ENCODE measurements at places on chromosomes 7 and 10.

GRCh38 chr7:108086546-108086945 lies 43.6 kb downstream of the LAMB4 start:
- no peak for DNase-seq

DNA sequence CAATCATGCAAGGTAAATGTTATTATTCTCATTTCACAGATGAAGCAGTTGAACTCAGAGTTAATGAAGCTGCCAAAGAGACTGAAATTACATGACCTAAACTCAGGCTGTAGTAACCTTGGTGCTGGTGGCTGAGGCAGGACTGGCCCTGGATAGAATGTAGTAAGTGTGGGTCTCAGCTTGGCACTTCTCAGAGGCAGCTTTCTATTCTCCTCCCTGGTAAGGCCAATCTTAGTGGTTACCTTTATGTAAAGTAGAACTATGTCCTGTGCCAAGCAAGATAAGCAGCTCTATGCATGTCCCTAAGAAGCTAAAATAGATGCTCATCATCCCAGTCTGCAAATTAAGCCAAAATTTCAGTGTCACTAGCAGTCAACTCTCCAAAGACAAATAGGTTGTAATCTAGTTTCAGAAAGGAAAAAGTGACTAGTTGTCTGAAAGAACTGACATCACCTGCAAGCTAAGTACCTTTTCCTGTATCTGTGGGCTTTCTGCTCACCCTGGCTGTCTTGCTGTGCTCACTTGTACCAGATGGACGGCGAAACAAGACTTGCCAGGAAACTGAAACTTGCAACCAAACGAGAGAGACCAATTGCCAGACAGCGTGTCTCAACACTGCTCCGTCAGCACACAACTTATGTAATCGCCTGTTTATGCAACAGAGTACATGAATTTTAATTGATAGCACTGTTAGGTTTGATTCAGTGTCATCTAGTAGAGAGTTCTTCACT lies 43.7 kb downstream of the CH25H start:
- DNase-seq = no peak

GRCh38 chr7:17913250-17913649 lies 27.0 kb downstream of the SNX13 start:
- DNase-seq = no peak

DNA sequence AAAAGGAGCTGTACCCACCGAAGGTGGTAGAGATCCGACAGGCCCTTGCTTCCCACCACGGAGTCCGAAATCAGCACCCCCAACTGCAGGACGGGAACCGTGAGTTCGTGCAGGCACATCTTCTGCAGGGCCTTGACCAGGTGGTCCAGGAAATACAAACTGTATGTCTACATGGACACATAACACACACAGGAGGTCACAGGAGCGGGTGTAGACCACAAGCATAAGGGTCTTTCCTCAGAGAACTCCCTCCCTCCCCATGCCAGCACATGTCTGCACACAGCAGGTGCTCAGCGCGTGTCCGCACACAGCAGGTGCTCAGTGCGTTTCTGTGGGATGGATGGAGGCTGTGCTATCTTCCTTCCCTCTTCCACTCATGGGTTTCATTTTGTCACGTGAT lies 69.7 kb downstream of the CFAP46 start:
- DNase-seq = no peak

- no peak for DNase-seq
Observed at GRCh38 chr7:138900035-138900828, 81.0 kb downstream of the KIAA1549 start.

DNA sequence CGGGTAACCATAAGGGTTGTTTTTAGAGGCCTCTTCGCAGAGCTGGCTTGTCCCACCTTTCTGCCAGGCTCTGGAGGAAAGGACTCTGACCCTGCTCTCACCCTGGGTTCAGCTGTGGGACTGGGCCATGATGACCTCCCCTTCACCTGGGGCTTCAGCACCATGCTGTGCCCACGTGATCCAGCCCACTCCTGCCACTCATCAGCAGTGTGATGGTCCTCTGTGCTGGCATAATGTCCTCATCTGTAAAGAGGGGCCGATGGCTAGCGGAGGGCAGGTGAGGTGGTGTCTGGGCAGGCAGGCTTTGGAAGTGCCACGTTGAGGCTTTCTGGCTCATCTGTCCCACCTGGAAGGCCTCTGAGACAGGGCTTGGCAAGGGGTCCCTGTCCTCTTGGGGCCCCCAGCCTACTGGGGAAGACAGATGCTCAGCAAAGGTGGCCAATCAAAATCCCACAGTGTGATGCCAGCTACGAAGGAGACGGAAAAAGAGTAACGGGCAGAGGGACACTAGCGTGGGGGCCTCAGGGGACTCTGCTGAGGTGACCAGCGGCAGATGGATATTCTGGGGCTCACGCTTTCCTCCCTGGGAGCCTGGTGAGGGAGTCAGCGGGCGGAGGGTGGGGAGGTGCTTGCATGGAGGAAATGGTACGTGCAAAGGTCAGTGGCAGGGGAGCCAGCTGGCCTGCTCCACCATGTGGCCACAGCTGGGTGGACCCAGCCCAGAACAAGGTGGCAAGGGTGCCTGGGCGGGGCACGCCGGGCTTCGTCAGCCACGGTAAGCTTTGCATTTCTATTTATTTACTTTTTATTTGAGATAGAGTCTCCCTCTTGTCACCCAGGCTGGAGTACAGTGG lies 5.4 kb downstream of the LRWD1 start:
- no peak for DNase-seq

DNA sequence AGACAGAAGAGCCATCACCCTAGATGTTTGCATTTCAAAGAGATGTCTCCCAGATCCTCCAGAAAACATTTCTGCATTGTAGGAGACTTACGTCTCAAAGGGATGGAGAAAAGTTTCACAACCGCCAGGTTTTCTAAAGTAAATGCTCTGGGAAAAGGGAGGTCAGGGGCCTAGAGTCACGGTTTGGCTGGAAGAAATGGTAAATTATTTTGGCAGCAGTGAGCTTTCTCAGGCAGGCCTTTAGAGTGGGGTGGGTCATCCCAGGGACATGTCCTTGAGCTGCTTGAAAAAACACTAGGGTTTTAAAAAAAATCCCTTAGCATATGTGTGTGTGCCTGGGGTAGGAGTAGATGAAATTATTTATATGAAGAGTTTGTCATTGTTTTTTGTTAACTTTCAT lies 728.8 kb downstream of the TYW1 start:
- no peak for DNase-seq
